ENCODE measurements at places on chromosomes 12 and 14. TPM values are rescaled to one million over a fixed set of nuclear protein-coding genes. Genes with fewer than 3 reads are reported as not detected.

GSC gene
- not detected for polyA plus RNA-seq

AKAP6 gene
- polyA plus RNA-seq: not detected

PTPRQ gene
- not detected for polyA plus RNA-seq

LTBR gene
- polyA plus RNA-seq: 149 TPM

VPS29 gene
- polyA plus RNA-seq: 224 TPM

TUBA1A gene
- polyA plus RNA-seq: 859 TPM

BHLHE41 gene
- polyA plus RNA-seq: 0.03 TPM

GPRC5D gene
- polyA plus RNA-seq: 0.49 TPM

PTPRO gene
- polyA plus RNA-seq: 4.7 TPM

PLEKHH1 gene
- 0.11 TPM for polyA plus RNA-seq

MYBPC1 gene
- not detected for polyA plus RNA-seq

RNF34 gene
- polyA plus RNA-seq: 23.8 TPM

OR6C2 gene
- polyA plus RNA-seq: 0.18 TPM

PHETA1 gene
- 19.9 TPM for polyA plus RNA-seq

TTC9 gene
- polyA plus RNA-seq: 2.1 TPM

INHBE gene
- polyA plus RNA-seq: not detected

PLD4 gene
- polyA plus RNA-seq: 12.2 TPM

AMIGO2 gene
- 0.14 TPM for polyA plus RNA-seq

CD163L1 gene
- polyA plus RNA-seq: 1.0 TPM

RFLNA gene
- polyA plus RNA-seq: not detected

IL26 gene
- not detected for polyA plus RNA-seq

P2RX2 gene
- not detected for polyA plus RNA-seq

SERPINA9 gene
- not detected for polyA plus RNA-seq

GPR84 gene
- 5.6 TPM for polyA plus RNA-seq

SLC25A29 gene
- polyA plus RNA-seq: 16.9 TPM

CISTR gene
- not detected for polyA plus RNA-seq

NR1H4 gene
- not detected for polyA plus RNA-seq

SIX6 gene
- polyA plus RNA-seq: not detected

FAM161B gene
- 1.4 TPM for polyA plus RNA-seq

FGF6 gene
- not detected for polyA plus RNA-seq

Data from CD14-positive monocyte (primary cell).